ENCODE measurements at places on chromosomes 7 and 10.
A peak's percentile ranks its signal among the peaks of the same experiment; 100 is the strongest.

- DNase-seq: no peak
These were observed 229.4 kb upstream of the MYO3A start for GRCh38 chr10:25704622-25705021.

- DNase-seq: no peak
These were observed 399.5 kb upstream of the ANKRD30A start for GRCh38 chr10:36725581-36726520.

DNA sequence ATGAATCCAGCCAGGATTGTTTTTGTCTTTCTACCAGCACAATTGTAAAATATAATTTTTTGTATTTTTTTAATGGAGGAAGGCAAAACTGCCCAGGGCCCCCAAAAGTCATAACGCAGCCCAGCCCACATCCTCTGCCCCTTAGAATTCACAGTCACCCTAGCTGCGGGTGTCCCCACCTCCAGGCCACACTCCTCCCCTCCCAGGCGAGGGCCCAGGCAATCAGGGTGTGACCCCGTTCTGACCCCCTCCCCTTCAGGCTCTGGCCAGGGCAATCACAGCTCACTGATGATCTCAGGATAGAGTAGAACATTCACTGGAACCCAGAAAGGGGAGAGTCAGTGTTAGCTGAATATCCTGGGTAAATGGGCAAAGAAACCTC, 92.0 kb upstream of the MACROH2A2 start:
- DNase-seq: no peak

DNA sequence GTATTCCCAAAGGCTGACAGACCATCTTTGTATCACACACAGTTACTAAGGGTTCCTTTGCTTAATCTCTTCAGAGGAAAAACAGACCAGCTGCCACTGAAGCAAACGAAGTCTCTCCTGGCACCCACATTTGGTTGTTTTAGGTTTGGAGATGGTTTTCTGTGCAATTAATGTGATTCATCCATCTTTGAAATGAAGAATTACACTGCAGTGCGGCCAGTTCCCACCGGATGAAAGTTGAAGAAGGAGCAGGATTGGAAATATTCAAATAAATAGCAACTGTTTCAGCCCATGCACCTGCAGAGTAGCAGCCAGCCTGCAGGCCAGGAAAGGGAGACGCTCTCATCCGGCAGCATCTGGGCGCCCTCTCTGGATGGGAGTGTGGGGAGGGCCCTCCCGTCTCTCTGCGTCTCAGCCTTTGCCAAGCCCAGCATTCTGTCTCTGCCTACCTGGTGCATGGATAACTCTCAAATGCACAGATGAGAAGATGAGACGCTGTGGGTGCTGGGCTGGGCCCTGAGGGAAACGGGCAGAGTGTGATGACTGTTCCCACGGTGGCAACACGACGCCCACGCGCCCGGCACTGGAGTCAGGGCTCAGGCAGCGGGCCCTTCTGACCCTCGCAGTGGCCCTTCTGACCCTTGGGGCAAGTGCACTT, 214.0 kb downstream of the PTPRN2 start:
- DNase-seq: no peak

GRCh38 chr10:130261306-130261705, 125.1 kb downstream of the GLRX3 start:
- no peak for DNase-seq

DNA sequence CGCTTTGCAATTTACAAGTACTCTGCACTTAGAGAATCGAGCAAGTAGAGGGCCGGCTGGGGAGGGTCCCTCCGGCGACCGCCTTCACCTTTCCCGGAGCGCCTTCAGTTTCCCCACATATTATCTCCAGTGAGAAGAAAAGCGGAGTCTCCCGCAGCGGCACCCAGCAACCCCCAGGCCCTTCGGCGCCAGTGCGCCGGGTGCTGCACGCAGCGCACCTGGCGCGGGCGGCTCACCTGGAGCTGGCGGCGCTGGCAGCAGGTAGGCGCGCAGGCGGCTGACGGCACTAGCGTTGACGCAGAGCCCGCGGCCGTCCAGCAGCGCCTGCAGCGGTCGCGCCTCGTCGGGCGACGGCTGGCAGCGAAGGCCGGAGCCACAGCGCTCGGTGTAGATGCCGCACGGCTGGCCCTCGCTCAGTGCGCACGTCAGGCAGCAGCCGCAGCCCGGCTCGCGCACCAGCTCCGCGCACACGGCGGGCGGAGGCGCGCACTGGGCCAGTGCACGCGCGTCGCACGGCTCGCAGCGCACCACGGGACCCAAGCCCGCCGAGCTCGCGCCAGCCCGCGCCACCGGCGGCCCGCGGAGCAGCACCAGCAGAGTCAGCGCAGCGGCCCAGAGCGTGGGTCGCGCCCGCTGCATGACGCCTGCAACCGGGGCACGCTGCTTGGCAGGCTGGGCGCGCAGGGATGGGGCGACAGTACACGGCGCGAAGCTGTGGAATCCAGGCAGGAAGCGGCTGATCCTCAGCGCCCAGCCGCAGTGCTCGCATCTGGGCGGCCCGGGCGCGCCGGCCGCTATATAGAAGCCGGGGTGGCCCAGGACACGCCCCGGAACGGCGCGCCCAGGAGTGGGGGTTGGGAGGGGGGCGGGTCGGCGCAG, at the start of gene IGFBP3:
Gene IGFBP3 (minus strand): TSS at position 771 of the 879 bp plus-strand sequence. CDS start 132 bp downstream, at position 639.
- no peak for DNase-seq

DNA sequence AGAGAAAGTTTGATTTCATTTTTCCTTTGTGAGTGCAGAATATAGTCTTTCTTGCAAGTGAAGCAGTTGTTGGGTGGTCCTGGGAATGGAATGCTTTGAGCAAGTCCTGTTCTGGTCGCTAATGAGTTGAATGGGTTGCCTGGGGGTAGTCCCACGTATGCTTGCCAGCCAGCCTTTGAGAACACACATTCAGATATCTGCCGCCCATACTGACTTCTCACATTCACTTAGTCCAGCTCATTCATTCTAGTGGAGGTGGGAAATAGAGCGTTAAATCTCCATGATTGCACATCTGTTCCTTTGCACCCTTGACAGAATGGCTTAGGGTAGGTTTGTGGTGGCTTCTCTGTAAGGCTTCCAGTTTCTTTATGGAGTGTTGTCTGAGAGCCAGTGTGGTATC, 256.6 kb downstream of the SORCS3 start:
- no peak for DNase-seq

DNA sequence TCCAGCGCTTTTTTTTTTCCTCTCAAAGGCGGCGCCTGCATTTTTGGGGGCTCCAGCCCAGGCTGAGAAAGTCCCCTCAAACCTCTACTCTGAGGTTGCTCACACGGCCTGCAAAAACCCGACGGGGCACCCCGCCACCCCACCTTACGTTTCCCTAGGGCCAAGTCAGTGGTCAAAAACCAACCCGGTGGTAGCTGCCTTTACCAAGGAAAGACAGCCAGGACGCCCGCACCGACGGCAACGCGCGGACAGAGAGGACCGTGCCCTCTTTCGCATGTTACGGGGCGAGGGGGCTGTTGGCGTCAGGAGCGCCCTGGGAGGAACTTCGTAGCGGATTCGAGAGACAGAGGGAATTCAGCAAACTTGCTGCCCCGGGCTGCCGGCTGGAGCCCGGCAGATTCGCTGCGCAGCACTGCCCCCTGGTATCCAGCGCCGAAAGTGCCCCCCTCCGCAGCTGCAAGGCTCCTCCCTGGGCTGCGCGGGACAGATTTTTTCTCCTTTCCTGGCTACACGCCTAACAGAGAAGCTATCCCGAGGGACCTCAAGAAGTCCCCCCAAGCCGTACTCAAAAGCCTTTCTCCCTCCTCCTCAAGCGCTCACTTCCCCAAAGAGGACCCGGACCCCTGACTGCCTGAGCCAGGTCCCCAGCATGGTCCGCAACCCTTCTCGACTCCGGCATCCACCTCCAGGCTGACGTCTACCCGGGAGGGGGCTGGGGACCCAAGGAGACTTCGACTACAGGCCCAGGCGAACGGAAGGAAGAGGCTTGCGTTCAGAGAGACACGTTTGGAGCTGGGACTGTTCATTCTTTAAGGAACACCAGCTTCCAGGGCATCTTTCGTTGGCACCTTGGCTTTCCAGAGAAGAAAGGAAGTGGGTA, 27.7 kb upstream of the VAX1 start:
- DNase-seq: no peak

DNA sequence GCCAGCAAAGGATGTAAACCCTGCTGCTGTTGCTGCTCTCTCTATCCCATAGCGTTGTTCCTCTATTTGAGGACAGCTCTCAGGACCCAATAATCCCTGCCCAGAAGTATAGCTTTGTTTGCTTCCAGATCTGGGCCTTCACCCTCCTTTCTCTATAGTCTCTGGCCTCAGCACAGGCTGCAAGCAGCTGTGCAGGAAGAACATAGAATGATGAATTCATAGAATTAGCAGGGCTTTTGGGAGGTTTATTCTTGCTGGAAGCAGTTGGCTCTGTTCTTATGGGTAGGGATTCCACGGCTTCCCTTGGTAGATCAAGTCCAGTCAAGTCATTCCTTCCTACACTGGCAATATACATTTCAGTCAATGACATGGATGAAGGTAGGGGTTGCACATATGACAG, 354.7 kb downstream of the HPSE2 start:
- no peak for DNase-seq

DNA sequence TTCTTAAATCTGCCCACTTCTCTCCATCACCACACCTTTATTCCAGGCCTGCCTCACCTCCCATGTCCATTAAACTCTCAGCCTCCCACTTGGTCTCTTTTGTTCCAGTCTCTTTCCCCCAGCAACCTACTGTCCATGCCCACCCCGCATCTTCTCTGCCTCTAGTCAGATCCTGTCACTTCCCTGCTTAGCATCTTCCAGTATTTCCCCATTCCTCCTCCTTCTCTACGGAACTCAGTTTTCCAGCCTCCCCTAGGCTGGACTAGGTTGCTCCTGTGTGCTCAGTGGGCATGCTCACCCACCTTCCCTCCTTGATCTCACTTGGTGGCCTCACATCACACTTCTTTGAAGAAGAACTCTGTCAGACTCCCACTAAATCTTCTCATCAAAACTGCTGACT, 179.8 kb downstream of the BAMBI start:
- no peak for DNase-seq

DNA sequence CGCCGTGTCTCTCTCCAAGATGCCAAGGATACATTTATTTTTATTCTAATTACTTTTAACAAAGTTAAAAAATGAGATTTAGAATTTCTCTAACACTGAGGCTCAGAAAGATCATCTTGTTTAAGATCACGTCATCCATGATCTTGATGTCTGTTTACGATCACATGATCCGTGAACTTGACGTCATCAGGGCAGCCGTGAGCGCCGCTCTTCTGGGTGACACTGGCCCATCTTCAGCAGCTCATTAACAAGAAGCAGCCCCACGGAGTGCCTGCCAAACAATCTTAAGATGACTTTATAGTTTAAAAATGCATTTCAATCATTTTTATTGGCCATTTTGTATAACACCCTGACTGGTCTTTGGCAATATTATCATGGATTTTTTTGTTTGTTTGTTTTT, 291.1 kb upstream of the PRKCQ start:
- no peak for DNase-seq

DNA sequence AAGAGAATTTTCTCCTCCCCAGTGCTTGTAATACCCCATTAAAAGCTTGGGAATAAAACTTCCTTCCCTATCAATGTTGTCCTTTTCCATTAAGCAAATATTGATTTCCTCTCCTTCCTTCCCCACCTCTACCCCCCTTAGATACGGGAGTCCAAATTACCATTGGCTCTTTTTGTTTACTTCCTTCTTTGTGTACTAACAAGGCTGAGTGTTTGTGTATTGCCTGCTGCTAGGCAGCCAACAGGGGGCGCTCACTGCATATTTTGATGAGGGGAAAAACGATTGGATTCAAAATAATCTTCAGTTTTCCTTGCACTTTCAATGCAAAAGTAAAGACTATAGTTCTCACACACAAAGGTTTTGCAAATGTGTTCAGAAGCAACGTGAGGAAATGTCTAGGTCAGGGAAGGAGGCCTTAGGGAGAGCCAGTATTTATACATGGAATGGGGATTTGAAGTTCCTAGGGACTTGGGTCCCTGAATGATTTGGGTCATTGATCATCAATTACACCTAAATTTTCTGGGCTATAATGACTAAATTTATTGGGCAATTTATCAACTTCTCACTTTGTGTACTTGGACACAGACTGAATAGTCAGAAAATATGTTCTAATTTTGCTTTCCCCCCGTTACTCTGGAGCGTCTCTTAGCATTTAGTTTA, 23.6 kb upstream of the VPS41 start:
- DNase-seq: peak; percentile 13

GRCh38 chr7:143958781-143959180, 4.1 kb downstream of the OR2F1 start:
- no peak for DNase-seq

DNA sequence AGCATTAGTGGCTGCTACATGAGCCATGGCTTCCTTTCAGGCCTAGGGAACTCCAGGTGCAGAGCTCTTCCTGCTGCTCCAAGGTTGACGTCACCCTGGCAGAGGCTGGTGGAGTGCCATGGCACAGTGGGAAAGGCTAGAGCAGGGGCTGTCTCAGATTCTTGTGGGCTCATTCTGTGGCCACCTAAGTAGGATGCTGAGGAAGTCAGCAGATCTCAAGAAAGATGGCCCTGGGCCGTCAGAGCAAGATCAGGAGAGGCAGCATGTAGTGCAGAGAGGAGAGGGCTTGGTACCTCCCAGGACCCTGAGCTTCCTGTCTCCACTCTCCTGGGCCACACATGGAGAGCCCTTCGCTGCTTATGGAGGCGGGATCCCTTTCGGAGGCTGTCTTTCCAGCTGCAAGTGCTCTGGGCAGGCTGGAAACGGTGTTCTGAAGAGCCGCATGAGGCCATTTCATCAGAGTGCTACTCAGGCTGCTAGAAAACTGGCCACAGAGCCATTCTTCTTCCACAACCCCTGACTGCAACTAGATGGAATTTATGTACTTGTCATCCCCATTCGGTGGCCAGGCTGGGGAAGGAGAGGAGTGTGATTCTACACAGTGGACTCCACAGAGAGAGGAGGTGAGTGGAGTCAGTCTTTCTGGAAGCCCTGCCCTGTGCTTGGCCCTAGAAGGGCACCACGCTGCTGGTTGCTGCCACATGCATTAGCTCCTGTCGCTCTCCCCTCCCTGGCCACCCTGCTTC, 304.2 kb downstream of the RPS24 start:
- DNase-seq: no peak

Measured in stimulated activated CD8-positive, alpha-beta memory T cell treated with anti-CD3 and anti-CD28 coated beads, Interleukin-4, amount 100 ng/mL, for 24 hours (primary cell).